SK-N-SH treated with all-trans-retinoic acid at 6 μM for 48 hours (cell line): ENCODE measurements at places on chromosomes 7 and 10.

DNA sequence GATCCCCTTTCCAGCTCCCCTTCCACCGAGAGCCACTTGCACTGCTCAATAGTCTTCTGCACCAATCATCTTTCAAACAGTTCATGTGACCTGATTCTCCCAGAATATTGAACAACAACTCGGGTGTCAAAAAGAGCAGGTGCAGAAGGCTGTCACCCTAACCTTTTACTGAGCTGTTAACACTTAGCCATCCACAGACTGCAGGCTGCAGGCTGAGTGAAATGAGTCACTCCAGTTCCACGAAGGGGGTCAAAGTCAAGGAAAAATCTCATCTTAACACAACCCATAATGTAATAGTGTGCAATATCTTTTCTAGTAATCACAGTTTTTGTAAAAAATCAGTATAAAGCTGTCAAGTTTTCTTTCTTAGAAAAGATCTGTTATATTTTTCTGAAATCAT lies 63.1 kb downstream of the MTPAP start:
- ATAC-seq: no peak

DNA sequence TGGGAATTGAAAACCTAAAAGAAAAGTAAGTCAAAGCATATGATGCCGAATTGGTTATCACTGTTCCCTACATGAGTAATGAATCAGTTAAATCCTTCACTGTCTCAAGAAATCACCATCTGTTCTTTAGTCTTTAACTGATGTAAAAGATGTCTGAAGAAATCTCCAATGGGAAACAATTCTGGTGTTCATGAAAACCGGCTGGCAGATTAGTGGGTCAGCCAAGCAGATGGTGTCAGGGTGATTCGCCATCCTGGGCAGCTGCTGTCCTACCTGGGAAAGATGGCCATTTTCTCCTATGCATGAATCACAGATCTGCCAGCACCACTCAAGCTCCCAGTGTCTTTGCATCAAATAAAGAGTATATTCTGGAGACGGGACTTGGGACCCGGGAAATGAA lies 925.2 kb upstream of the GHITM start:
- ATAC-seq: peak; percentile 27; the same call in 2 of the 3 replicates

DNA sequence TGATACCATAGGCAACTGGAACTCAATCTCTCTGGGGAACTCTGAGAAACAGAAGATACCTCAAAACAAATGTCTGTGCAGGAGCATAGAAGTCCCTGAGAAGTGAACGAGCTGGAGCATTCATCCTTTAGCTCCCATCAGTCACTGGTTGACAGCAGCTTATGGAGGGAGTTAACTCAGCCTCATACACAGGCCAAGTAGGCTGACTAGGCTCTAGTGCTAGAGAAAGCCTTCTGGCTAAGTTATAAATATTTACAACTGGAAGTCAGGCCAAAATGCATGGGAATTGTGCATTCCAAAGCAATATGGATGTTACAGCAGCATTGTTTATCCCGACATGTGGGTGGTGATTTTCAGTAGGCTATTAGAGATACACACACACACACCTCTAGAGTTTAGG lies 66.5 kb downstream of the ANK3 start:
- no peak for ATAC-seq

GRCh38 chr10:57925045-57925444 lies 342.6 kb downstream of the IPMK start:
- ATAC-seq: no peak

DNA sequence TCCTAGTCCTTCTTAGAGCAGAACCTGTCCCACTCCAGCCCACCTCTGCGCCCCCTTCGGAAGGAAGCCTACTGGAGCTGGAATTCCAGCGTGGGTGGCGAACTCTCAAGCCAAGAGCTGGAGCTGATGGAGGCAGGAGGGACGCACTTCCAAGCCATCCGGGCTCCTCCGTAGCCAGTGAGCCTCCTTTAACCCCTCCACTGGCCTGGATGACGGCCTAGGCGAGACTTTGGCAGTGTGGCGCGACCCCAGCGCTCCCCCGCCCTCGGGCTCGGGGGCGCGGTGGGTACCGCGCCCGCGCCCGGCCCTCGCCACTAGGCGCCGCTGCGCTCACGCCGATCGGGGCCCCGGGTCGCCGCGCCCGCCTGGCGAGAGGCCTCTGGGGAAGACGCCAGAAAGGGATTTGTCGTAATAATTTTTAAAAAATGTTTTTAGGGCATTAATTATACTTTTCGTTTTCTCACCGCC lies 5.1 kb upstream of the EMX2 start:
- ATAC-seq: peak; percentile 67

GRCh38 chr10:86160890-86161585 lies 205.6 kb downstream of the GRID1 start:
- ATAC-seq: no peak

GRCh38 chr7:45647967-45648670 lies 74.0 kb downstream of the ADCY1 start:
- no peak for ATAC-seq

GRCh38 chr7:24700521-24701260 lies 56.6 kb downstream of the GSDME start:
- ATAC-seq: peak; percentile 12

DNA sequence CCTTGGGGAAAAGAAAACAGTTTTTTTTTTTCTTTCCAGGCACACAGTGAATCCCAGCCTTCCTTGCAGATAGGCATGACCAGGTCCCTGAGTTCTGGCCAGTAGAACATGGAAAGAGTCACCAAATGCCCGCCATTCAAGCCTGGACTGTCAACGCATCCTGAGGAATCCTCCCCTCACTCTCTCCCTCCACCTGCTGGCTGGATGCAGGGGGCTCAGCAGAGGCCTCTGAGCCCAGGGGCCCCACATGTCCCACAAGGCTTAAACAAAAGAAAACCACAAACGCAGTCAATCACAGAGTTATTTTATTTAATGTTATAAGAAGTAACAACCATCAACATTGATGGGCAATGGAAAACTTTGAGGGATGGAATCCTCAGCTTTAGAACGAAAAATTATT lies 93.1 kb downstream of the JCAD start:
- no peak for ATAC-seq

DNA sequence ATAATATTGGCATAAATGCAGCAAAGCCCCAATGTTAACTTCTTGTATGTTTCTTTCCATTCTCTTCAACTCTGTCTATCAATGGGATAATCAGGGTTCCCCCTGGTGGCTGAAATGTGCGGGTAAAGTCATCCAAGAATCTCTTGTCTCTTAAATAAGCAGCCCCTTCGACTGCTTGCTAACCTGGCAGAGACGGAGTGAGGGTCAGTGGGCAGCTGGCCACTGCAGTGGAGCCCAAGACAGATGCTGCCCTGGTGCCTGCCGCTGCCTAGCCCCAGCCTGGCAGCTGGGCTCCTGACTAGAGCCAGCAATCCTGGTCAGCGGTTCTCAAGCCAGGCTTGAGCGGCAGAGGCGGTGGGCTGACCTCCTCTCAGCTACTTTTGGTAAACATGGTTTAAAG lies 248.9 kb downstream of the COBL start:
- ATAC-seq: peak; percentile 89

DNA sequence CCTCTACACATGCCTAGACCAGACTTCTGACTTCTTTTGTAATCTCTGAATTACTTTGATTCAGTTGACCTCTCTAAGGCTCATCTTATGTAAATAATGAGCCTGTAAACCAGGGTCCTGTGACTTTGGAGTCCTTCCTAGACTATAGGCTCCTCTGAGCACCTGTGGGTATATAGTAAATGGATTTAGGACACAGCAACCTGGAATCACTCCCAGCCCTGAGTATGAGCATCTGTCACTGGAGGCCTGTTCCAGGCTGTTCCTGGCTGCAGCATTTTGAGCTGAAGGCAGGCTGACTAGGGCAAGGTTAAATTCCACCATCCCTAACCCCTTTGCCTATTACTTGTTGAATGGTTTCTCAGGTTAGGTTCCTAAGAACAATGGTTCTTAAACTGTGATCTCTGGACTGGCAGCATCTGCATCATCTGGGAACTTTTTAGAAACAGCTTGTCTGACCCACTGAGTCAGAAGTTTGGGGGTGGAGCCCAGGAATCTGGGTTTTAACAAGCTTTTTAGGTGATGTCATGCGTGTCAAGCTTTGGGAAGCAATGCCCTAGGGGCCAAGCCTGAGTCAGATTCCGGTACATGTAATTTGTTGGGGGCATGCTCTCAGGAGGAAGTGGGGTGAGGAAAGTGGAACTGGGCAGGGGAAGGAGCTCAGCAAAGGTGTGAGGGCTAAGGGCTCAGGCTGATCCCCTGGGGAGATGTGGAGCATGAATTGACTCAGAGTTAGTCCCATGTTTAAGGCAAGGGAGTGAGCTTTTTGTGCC lies 28.2 kb downstream of the MINDY4 start:
- peak; percentile 6; the same call in 2 of the 3 replicates for ATAC-seq

- peak; percentile 85 for ATAC-seq
Observed at GRCh38 chr7:94368371-94368791, 26.3 kb upstream of the COL1A2 start.

GRCh38 chr7:138838166-138838565 lies 40.2 kb upstream of the ATP6V0A4 start:
- ATAC-seq: no peak

- ATAC-seq: no peak
Observed at GRCh38 chr10:85995791-85996190, 370.8 kb downstream of the GRID1 start.

- ATAC-seq: no peak
Observed at GRCh38 chr7:17401791-17402627, 103.6 kb downstream of the AHR start.

DNA sequence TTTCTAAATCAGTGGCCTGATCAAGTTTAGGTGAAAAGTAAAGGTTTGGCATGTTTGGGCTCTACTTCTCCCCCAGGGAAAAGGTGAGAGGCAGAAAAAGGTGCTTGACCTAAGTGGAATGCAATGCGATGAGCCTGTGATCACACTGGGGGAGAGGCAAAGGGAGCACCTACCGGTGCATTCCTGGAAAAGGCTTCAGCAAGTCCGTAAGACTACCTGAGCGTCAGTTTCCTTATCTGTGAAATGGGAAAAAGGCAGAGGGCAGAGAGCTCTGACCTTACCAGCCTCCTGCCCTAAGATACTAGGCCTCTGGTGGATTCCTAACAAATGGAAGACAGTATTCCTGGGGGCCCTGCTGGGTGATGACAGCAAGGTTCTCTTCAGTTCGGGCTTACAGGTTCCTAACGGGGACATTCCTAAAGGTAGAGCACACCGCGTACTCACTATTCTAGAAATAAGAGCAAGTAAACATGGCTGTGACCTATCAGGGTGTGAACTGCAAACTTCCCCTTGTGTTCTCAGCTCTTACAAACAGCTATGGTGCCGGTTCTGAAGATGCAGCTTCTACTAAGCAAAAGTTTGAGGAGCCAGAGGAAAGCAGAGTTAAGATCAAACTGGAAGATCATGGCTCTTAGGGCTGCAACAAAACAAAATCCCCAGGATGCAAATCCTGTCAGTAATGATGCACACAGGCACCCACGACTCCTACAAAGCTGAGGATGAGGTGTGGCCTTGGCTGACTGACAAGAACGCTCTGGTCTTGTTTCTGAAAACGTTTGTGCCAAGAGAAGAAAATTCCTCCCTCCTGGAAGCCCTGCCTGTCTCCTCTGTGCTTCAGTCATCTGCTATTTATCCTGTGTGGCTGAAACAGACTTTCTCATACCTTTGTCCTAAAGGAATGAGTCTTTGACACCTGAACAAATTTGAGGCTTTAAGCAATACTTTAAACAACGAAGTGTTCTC lies 13.3 kb upstream of the ACSL5 start:
- ATAC-seq: no peak

DNA sequence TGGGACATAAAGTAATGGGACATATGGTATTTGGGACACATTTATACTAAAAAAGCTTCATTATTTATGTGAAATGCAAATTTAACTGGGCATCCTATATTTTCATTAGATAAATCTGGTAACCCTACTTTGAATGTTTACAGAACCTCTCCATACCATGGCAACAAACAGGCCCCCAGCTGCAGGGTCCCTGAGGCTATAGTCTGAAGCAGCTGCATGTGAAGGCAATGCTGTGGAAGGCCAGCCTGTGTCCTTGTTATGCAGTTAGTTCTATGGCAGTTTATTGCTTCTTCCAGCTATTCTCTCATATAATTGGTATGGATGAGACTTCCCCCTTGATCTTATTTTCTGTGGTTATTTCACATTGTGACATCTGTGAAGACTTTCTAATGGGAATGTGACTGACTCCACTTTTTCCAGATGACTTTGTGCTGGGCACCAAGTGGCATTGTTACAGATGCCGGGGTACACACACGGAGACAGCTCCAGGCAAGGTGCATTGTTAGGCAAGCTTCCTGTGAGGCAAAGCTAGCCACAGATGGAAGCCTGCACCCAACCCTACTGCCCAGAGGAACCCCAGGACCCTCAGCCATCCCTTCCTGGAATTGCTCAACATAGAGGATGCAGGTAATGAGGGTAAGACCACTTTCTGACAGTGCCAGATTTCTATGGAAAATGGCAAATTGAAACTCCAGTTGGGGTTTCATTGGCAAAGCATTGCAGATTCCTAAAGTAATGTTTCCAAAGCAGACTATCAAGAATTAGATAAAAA lies 49.5 kb upstream of the ADAM12 start:
- ATAC-seq: no peak

GRCh38 chr10:36173364-36173763 lies 531.3 kb upstream of the FZD8 start:
- no peak for ATAC-seq

- no peak; the same call in 2 of the 3 replicates for ATAC-seq
Observed at GRCh38 chr10:15859509-15859905, 800 bp downstream of the MINDY3 start.

- peak; percentile 83 for ATAC-seq
Observed at GRCh38 chr7:148356303-148356702, 234.3 kb upstream of the C7orf33 start.

GRCh38 chr10:679556-679955 lies 9.9 kb downstream of the DIP2C start:
- no peak for ATAC-seq

GRCh38 chr10:48733329-48733728 lies 48.7 kb downstream of the WDFY4 start:
- ATAC-seq: no peak

- no peak for ATAC-seq
Observed at GRCh38 chr10:44864051-44864450, 47.1 kb upstream of the TMEM72 start.

DNA sequence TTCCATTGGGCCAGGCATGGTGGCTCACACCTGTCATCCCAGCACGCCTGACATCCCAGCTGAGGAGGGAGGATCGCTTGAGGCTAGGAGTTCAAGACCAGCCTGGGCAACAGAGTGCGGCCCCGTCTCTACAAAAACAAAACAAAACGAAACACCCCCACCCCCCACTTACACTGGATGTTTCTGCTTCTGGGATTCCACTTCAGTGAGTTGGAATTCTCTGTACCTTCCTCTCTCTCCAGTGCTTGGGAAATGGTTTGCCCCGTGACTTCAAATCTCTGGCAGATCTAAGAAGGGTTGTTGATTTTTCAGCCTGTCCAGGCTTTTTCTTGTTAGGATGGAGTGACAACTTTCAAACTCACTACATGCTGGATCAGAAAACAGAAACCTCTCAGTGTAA lies 106.9 kb downstream of the ANLN start:
- ATAC-seq: no peak

- no peak for ATAC-seq
Observed at GRCh38 chr7:103932389-103932788, 57.1 kb downstream of the RELN start.

- no peak for ATAC-seq
Observed at GRCh38 chr7:139749545-139749944, 28.3 kb downstream of the HIPK2 start.
